ENCODE measurements at places on chromosomes 5 and 9.
A peak's percentile ranks its signal among the peaks of the same experiment; 100 is the strongest.

DNA sequence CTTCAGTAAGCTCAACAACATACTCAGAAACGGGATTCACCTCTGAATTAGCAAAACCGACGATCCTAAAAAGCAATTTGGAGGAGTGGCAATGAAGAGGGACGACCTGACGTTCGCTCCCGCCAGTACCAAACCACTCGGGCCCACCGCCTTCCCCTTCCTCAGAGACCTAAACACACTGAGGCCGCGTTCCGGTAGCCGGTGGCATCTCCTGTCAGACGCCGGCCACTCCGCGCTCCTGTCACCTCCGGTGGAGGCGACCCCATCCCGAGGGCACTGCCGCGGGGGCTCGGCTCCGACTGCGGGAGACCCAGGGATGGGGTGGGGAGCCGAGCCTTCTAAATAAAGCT is 617 bp downstream of the PPP6C start:
- no peak for DNase-seq

DNA sequence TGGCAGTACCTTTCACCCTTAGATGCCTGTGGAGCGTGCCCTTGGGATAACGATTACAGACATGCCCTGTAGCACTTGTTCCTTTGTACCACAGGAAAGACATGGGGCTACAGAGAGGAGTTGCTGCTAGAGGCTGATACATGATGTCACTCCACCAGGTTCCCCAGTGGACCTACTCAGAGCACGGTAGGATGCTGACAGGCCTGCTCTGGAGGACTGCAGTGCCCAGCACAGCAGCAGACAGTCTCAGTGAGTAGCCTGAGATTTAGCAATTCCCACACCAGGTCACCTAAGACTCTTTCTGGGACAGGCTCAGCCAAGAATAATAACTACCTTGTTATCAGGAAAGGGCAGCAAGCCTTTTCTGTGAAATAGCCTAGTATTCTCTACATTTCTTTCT is 28.8 kb downstream of the PDE4D start:
- DNase-seq = no peak

DNA sequence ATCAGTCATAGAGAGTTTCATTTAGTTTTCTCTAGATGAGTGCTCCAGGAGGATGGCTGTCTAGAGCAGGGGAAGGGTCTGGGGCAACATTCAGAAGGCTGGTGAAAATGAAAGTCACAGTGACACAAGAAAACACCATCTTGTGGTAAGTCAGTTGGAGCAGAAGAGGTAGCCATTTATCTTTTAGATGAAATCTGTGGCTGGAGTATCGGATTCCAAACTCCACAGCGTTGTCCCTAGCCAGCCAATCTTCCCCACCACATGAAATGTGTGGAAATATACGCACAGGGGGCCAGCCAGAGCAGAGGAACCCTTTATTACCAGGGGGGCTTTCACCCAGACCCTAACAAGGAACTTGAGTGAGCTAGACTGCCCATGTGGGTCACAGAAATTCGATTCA is 15.9 kb upstream of the TNFAIP8 start:
- no peak for DNase-seq

DNA sequence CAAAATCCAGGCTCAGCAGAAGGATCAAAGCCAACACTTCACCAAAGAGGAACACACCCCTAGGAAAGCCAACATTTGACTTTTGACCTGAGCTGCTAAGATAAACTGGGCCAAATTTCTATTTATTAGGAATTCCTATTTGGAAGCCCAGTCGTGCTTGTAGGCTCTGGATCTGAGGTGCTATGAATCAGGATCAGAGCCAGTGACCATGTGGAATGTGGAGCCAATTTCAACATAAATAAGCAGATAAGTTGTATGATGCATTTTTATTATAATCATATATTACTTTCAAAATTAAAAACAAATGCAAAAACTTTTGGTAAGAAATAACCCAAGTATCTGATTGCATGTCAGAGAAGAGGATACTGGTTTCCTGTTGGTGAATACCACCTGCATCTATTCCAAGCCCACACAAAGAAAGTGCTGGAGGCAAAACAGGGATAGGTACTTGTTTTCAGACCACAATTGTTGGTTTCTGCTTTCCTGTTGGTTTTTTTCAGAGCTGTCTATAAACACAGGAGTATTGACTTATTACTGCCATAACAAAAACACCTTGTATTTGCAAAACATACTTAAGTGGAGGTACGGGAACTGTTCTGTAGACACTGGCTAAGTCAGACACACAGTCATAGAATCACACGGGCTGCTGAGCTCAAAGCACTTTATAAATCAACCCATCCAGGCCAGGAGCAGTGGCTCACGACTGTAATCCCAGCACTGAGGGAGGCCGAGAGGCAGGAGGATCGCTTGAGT is 52.8 kb downstream of the ARL15 start:
- DNase-seq = no peak

DNA sequence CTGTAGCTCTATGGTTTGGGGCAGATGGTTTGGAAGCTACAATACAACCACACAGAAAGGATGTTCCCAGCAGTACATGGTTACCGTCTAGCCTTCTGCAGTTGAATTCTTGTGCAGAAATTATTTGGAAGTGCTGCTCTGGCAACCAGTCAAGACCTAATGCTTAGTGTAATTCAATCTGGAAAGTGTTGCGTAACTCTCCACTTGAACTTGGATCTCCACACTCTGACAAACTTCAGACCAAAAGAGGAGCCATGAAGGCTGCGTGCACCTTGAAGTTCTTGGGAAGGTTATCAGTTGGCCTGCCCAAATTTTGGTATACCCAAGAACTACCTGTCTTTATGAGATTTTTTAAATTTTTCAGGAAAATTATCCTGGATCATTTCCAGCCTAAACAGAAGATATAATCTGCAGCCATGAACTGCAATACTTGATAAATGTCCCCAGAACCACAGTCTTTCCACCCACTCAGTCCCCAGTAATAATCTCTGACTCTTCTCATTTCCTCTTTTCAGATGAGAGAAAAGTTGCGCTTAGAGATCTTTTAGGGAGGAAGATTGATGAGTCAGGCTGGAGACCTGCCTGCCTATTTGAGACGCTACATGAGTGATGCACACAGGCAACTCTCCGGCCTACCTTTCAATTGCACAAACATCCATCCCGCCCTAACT is 159.9 kb downstream of the FANCC start:
- no peak for DNase-seq

- DNase-seq = no peak
Measured at GRCh38 chr5:140131967-140132409, 6.3 kb downstream of the IGIP start.

- DNase-seq = peak; percentile 79
Measured at GRCh38 chr5:140042643-140043507, at the start of gene NRG2. Gene NRG2, minus strand, starts transcription at chr5:140043299.

DNA sequence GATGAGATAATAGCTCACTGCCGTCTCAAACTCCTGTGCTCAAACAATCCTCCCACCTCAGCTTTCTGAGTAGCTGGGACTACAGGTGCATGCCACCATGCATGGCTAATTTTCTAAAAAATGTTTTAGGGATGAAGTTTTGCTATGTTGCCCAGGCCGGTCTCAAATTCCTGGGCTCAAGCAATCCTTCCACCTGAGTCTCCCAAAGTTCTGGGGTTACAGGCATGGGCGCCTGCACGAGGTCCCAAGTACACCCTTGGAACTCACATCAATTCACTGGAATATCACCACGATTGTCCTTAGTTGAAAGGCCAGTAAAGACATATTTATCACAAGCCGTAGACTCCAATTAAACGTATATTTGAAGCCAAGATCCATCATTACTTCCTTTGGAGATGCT is 184.6 kb downstream of the IRX1 start:
- no peak for DNase-seq

GRCh38 chr5:38462976-38463633 is 93.3 kb downstream of the LIFR start:
- no peak for DNase-seq

GRCh38 chr9:135993765-135994500 is 32.8 kb upstream of the UBAC1 start:
- DNase-seq = no peak

DNA sequence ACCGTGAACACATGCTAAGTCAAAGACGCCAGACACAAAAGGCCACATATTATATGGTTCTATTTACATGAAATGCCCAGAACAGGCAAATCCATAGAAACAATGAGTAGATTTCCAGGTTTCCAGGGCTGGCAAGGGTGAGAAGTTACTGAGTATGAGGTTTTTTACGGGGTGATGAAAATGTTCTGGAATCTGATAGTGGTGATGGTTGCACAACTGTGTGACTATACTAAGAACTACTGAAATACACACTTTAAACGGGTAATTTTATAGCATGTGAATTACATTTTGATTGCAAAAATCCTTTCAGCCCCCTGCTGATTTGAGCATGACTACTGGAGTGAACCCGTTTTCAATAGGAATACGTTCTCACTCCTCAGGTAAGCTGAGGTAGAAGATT is 46.7 kb upstream of the TBC1D9B start:
- no peak for DNase-seq

- DNase-seq = no peak
Measured at GRCh38 chr5:61232490-61233050, 70.3 kb upstream of the SMIM15 start.

DNA sequence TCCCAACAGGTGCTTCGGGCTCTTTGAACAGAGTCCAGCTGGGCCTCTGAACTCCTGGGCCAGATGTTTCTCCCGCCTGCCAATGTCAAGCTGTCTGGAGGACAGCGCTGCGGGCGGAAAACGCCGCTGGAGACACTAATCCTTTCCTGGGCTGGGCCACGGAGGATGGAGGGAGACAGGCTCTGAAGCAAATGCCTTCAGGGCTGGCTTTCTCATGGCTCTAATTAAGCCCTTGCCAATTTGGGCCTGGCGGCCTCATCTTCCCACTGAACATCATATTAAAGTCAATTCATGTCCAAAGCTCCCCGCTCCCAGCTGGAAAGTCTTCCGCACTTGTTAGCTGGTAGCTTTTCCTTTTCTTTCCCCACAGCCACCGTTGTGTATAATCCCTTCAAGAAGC is 72.7 kb downstream of the NTNG2 start:
- no peak for DNase-seq

DNA sequence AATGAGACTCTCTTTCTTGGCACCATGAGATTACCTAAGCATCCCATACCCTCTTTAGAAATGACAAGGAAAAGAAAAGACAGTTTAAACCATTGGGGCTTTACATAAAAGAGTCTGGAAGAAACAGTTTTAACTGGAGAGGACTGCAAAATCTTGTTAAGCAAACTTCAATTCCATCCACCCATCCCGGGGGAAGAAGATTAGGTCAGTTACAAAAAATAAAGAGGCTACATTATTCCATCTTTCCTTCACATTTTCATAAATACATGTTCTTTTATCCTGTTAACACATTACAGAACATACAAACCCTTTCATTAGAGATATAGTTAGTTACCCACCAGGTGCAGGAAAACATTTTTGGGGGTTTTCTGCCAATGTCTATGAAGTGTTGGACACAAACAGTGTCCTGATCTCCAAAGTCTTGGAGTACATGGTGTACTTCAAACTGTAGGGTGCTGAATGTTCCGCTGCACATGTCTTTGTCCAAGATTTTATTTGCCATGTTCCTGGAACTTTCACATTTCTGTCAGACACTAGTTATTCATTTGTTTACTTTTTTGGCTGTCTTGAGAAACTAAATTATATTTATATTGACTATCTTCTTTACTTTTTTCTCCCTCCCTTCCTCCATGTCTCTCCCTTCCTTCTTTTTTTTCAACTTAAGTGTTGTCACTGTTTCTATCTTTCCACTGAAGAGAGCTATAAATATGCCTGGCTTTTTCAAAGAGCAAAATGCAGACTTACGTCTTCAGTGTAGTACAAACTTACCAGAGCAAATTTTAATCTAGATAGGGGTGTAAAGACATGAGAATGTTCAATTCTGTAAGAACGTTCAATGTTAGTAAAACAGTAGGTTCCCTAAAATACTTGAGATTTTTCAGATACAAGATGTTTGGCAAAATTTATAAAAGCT is 410.9 kb upstream of the PRR16 start:
- no peak for DNase-seq

DNA sequence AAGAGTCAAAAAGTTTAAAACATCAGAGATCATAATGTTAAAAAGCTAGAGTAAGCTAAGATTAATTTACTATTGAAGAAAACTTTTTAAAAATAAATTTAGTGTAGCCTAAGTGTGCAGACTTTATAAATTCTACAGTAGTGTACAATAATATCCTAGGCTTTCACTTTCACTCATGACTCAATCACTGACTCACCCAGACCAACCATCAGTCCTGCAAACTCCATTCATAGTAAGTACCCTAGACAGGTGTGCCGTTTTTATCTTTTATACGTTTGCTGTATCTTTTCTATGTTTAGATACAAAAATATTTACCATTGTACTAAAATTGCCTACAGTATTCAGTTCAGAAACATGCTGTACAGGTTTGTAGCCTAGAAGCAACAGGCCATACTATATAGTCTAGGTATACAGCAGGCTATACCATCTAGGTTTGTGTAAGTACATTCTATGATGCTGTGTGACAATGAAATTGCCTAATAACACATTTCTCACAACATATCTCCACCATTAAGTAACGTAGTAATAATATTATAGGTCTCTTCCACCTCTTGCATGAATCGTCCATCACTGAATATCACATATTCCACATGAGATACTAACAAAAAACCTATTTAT is 59.2 kb downstream of the MEGF9 start:
- DNase-seq = no peak

- peak; percentile 33 for DNase-seq
Measured at GRCh38 chr5:108481355-108481931, 99.5 kb upstream of the FBXL17 start.
